ENCODE measurements at places on chromosomes 12 and 14.

GRCh38 chr12:30974746-30975500 lies 48.4 kb downstream of the TSPAN11 start:
- no peak for DNase-seq

GRCh38 chr14:35262436-35262835 lies 29.7 kb upstream of the PSMA6 start:
- no peak for DNase-seq

- no peak for DNase-seq
These were observed 28.1 kb upstream of the PRICKLE1 start for GRCh38 chr12:42617622-42618021.

DNA sequence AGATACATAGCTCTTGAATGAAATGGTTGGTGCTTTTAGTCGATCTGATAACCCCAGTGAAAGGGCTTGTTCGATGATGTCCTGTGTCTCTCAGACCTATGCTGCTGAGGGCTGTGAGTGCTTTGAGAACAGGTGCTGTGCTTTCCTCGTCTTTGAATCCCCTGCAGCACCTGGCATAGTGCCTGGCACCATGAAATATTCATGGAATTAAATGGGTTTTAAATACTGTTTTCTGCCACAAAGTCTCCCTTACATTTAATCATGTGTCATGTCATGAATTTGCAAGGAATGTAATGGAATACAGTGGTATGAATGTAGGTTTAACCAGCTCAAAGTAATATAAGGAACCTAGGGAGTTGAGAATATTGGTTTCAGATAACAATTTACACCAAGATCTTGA lies 220.5 kb upstream of the PRICKLE1 start:
- no peak for DNase-seq

Data from stimulated activated CD8-positive, alpha-beta memory T cell treated with anti-CD3 and anti-CD28 coated beads, Interleukin-2, amount 100 ng/mL, for 1 hour (primary cell).